ENCODE measurements at places on chromosomes 2 and 18.
A peak's percentile ranks its signal among the peaks of the same experiment; 100 is the strongest.

GRCh38 chr18:51051105-51051712 lies 21.2 kb downstream of the SMAD4 start:
- DNase-seq = peak; percentile 75

GRCh38 chr2:38194751-38195150 lies 118.8 kb upstream of the CYP1B1 start:
- DNase-seq = no peak

- no peak for DNase-seq
These were observed 191.5 kb upstream of the FANCL start for GRCh38 chr2:58432491-58433170.

GRCh38 chr2:181566334-181567032 lies 90.4 kb downstream of the CERKL start:
- DNase-seq = no peak

Data from NCI-H82 (cell line).